HFF-Myc (cell line): ENCODE measurements at places on chromosomes 13 and 19.

DNA sequence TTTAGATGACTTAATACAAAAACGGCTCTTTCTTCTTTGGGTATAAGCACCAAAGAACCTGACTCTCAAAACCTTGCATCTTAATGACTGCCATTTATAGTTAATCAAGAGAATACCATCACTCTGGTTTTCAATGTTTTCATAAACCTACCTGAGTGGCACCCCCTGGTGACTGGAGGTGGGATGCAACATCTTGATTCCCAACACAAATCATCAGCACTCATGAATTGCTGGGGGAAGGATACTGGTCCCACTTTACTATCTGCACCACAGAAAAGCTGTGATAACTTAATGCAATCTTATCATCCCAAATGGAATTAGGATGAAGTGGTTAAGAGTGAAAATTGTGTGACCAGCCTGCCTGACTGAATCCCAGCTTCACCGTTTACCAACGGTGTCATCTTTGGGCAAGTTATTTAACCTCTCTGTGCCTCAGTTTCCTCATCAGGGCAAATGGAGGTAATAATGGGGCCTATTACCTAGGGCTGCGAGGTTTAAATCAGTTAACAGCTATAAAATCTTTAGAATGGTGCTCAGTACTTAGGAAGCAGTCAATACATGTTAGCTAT is 366.4 kb downstream of the KLF12 start:
- DNase-seq = no peak

DNA sequence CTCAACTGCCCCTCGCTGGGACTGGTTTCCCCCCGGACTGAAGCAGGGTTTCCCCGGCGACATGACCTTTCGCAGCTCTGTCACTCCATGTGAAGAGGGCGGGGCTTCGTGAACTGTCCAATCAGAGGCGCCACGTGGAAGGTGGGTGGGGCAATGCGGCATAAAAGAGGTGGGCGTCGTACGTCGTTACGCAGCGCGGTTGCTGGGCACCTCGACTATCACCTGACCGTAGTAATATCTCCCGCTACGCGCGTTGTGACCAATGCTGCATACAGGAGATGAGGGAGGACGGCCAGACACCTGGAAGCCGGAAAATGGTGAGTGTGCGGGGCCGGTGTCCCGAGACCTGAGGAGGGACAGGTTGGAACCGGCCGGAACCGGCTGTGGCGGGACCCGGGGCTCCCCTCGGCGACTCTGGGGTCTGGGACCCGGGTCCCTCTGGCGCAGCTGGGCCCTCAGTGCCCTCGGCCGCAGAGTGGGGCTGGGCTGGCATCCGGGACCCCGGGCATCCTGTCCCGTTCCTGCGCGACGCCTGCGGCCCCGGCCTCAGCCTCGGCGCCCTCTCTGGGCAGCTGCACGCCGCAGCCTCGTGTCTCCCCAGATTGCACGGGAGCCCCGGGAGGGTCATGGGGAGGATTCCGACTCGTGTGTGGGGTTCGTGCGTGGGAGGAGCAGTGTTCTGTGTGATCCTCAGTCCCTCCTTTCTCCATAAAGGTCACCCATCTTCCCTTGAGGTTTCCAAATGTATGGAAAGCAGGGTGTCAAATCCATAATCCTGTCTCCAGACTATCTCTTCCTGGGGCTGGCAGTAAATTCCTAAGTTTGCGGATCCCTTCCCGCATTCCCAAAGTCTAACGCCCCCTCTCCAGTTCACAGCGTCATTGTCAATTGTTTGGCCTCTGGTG is 32.2 kb downstream of the ZNF136 start:
- DNase-seq = no peak

DNA sequence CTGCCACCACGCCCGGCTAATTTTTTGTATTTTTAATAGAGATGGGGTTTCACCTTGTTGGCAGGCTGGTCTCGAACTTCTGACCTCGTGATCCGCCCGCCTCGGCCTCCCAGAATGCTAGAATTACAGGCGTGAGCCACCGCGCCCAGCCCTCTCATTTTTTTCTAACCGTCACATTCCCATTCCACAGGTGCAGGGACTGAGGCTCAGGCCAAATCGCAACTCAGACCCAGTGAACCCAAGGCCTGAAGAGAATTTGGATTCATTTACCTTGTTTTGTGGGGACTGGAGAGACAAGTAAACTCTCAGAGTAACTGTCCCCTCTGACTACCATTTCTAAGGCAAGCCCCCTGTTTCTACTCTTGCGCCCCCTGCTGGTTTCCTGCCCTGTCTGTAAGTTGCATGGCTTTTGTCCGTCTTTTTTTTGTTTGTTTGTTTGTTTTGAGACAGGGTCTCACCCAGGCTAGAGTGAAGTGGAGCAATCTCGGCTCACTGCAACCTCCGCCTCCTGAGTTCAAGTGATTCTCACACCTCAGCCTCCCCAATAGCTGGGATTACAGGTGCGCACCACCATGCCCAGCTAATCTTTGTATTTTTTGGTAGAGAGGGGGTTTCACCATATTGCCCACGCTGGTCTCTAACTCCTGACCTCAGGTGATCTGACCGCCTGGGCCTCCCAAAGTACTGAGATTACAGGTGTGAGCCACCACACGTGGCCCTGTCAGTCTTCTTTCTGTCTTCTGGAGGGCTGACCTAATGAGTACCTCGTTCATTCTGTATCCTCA is 2.3 kb upstream of the STRN4 start:
- no peak for DNase-seq

DNA sequence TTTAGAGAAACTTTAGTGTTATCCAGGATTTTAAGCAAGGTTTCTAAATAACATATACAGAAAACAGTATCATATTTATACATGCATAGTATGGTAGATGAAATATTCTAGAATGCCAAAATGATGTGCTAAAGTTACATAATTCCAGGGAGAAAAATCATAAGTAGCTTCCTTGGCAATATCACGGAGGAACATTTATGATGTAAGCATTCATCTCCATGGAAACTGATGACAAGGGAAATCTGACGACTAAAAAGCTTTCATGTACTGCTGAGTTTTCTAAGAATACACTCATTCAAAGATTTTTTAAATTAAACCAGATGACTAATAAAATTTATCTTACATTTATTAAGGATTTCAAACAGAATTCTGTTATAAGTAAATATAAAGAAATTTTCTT is 4.7 kb downstream of the TEX30 start:
- no peak for DNase-seq
